ENCODE measurements at places on chromosomes 12 and 14.

- DNase-seq, result no peak
Observed at GRCh38 chr12:104702565-104703139, 245.9 kb downstream of the CHST11 start.

DNA sequence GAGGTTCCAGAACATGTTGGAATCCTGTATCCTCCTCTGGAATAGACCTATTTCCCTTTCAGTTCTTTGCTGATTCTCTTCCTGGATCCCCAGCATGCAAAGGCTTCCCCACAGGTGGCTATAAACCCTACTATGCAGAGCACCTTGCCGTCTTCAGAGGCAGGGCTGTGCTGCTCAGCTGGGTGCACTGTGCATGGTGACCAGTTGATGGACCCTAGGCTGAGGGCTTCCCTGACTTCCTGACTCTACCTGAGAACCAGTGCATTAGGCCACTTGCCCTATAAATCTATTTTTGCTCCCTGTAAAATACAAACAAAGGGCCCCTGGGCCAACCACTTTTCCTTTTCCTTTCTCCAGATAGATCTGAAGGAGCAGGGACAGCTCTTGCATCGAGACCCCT, 14.1 kb downstream of the ZNF219 start:
- DNase-seq, result no peak

DNA sequence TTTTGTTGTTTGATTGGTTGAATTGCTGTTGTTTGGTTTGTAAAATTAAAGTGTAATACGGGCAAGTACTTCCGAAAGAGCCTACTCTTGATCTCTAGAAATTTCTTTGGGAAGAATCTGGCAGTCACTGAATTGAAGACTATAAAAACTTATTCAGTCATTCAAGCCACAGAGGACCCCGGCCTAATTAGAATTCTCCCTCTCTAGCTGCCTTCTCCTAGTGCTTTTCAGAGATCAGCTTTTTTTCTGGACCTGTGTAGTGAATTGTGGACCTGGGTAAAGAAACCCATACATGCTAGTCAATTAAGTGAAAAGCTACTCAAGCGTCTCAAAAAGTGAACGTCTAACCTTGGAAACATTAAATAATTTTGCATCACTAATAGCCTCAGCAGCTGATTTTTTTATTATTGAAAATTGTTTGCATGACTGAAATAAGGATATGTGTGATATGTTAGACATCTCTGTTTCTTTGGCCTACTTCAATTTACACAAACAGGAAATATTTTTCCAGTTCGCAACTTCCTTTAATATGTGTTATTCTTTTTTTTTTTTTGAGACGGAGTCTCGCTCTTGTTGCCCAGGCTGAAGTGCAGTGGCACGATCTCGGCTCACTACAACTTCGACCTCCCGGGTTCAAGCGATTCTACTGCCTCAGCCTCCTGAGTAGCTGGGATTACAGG, 27.2 kb downstream of the EFCAB11 start:
- no peak for DNase-seq

DNA sequence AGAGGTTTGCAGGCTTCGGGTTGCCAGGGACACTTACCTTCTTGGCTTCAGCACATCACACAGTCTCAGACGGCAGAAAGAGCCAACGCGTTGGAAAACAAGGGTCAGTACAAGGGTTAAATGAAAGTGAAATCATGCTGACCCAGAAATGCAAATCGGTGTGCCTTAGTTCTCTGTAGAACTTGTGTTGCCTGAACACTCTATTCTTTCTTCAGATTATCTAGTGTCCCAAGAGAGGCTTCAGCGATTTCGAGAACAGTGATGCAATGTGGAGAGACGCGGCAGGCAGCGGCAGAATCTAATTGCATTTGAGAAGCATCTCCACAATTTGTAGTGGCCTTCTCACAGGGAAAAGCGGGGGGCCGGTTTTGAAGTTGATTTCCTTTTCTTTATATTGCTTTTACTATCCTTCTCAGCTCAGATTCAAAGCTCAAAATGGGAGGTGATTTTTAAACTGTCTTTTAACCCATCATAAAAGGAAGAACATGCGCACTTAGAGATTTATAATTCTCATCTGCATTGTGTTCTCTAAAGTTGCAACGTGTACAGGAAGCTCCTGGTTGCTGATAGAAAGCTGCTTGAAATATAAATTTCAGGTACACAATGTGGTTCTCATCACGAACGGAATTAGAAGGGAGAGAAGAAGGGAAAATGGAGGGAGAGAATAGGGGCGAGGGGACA, 67.8 kb upstream of the EGLN3 start:
- DNase-seq, result peak; percentile 29
